ENCODE measurements at places on chromosomes 12 and 14.

- DNase-seq: no peak
These were observed 100.5 kb downstream of the PPM1H start for GRCh38 chr12:62834406-62834805.

DNA sequence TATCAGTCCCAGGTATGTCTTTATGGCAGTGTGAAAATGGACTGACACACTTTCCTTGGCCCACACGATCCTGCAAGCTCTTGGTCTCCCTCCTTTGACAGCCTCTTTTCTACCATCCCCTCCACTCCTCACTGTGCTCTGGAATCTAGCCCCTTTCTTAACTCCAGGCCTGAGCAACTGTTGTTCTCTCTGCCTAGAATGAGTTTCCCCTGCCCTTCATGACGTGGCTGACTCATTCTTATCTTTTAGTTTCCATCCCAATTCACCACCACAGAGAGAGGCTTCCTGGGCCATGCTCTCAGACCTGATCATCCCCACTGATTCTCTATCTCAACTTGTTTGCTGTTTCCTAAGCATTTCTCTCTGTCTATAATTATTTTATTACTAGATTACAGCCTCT is 157.4 kb upstream of the HMGA2 start:
- no peak for DNase-seq

GRCh38 chr12:1429980-1430379 is 164.4 kb downstream of the FBXL14 start:
- DNase-seq: peak; percentile 55

DNA sequence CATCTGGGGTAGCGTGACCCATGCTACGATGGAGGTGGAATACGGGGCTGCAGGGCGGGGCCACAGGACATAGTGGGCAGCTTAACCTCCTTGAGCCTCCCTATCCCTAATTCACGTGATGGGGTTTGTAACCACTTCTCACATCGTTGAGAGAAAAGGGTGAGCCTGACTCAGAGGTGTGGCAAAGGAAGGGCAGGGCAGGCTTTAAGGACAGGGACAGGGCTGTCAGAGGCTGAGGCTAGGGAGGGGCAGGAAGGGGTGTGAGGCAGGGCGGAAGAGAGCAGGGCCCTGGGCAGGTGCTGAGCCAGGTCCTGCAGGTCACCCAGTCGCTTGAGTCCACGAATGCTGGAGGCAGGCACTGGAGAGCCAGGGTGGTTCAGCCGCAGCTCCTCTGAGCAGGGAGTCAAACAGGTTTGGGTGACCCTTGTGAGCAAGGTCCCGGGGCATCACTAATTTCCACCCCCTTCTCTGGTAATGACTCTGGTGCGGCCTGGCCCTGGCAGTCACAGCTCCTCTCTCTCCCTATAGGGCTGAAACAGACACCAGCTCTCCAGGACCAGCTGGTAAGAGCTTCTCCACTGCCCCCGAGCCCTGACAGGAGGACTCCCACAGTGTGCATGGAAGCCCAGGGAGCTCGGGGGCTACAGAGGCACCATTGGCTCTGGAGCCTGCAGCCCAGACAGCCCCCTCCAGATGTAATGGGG is 7.5 kb upstream of the AQP2 start:
- no peak for DNase-seq

DNA sequence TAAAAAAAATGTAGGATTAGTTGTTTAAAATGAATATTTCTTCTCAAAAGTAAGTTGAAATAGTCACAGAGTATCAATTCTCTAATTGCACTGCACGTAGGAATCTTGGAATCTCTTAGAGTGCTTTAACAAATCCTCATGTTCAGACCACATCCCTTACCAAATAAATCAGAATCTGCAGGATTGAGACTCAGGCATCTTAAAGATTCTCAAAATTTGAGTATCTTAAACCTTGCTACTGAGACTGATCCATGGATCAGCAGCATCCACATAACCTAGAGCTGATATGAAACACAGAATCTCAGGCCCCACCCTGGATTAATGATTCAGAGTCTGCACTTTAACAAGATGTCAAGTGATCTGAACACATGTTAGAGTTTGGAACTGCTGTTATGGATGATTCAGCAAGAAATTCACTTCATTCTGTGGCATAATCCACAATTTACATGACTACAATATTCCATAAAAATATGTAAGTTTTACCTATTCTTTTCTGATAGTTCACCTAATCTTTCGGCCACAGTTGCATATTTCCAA is 58.7 kb downstream of the ADAMTS20 start:
- no peak for DNase-seq

- no peak for DNase-seq
These were observed 72.0 kb upstream of the DBX2 start for GRCh38 chr12:45122768-45123380.

DNA sequence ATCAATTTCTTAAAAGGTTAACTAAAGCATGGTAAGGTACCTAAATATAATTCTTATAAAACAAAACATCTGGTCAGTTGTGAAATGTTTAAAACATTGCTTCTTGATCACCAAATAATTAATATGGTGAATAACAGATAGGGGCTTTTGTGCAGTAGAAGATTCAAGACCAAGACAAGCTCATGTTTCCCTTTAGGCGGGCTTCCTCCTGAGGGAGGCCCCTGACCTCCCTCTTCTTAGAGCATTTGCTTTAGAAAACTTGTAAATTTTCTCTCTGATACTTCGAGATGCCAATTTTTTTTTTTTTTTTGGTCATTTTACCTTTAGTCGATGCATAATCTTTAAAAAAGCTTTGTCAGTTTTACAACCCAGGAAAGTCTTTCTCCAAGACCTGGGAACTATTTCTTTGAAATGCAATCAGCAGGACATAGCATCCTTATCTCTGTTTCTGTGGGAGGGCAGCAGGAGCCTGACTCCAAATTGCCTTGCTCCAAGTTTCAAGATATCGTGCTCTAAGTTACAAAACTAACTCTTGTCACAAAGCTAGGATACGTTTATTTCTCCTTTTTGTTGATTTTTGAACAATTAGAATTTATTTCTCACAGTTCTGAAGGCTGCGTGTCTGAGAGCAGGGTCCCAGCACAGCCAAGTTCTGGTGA is 66.6 kb upstream of the BICD1 start:
- DNase-seq: no peak

GRCh38 chr12:98674841-98675240 is 29.8 kb downstream of the APAF1 start:
- DNase-seq: peak; percentile 57

GRCh38 chr12:59632408-59632807 is 36.6 kb downstream of the SLC16A7 start:
- no peak for DNase-seq

DNA sequence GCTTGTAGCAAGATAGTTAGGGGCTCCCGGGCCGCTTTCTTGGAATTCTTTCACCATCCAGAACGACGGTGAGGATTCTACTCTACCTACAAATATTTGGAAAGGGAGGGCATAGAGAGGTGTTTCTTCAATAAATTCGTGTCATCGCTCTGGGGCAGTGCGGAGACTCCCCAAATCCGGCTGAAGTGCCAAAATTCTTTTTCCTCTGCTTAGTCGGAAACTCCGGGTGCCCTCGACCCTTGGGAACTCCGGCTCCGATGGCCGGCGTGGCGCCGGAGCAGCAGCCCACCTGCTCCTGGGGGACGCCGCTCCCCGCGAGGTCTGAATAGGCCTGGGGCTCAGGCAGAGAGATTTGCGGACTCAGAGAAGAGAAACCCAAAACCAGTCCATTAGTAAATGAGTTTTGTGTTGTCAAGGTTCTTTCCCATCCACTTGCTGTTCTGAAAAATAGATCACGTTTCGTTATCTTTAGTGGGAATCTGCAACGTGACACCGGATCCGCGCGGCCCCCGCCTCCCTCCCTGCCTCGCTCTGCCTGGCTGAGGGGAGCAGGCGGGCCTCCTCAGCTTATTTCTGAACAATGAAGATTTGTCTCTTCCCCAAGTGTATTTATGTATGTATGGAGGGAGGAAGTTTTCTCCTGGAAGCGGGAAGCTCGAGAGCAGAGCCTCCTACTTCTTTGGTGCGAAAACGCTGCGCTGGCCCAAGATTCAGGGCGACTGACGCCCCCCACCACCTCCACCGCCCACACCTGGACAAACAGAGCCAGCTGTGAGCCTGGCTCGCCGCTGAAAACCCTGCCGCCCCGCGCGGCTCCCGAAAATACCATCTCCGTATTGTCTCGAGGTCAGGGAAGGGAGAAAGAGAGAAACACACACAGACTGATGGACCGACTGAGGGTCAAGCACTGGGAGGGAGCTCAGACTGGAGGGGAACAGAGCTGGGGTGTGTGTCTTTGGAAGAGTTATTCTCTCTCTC is 3.7 kb upstream of the SIX1 start:
- DNase-seq: no peak

DNA sequence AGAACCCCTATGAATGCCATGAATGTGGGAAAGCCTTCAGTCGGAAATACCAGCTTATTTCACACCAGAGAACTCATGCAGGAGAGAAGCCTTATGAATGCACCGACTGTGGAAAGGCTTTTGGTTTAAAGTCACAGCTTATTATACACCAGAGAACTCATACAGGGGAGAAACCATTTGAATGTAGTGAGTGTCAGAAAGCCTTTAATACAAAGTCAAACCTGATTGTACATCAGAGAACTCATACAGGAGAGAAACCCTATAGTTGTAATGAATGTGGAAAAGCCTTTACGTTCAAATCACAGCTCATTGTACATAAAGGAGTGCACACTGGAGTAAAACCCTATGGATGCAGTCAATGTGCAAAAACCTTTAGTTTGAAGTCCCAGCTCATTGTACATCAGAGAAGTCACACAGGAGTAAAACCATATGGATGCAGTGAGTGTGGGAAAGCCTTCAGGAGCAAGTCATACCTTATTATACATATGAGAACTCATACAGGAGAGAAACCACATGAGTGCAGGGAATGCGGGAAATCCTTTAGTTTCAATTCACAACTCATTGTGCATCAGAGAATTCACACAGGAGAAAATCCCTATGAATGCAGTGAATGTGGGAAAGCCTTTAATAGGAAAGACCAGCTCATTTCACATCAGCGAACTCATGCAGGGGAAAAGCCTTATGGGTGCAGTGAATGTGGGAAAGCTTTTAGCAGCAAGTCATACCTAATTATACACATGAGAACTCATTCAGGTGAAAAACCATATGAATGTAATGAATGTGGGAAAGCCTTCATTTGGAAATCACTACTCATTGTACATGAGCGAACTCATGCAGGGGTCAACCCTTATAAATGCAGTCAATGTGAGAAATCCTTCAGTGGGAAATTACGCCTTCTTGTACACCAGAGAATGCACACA is 22.3 kb downstream of the ZNF268 start:
- no peak for DNase-seq

- DNase-seq: no peak
These were observed 8.5 kb downstream of the SLC38A1 start for GRCh38 chr12:46260124-46260912.

DNA sequence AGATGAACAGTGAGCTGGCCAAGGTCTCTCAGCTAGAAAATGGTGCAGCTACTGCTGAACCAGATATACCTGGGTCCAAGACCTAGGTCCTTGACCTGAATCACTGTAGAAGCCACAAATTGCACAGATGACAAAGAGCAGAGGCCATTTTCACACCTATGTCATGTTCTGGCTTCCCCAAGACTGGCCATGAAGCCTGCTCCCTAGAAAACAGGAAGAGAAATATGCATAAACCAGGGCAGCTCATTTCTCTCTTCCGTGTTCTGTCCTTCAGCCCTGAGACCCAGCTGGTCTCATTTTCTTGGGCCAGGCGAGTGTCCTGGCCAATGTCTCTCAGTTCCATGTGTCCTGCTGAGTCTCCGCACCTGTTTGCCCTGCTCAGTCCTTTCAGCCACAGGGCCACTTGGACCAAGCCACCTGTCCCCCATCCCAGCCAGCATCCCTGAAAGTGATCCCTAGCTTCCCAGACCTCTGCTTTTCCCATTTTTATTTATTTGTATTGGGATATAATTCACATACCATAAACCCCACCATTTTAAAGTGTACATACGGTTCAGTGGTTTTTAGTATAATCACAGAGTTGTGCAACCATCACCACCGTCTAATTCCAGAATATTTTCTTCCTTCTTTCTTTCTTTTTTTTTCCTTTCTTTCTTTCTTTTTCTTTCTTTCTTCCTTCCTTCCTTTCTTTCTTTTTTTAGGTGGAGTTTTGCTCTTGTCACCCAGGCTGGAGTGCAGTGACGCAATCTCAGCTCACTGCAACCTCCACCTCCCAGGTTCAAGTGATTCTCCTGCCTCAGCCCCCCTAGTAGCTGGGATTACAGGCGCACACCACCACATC is 27.0 kb downstream of the P2RX7 start:
- peak; percentile 28 for DNase-seq

DNA sequence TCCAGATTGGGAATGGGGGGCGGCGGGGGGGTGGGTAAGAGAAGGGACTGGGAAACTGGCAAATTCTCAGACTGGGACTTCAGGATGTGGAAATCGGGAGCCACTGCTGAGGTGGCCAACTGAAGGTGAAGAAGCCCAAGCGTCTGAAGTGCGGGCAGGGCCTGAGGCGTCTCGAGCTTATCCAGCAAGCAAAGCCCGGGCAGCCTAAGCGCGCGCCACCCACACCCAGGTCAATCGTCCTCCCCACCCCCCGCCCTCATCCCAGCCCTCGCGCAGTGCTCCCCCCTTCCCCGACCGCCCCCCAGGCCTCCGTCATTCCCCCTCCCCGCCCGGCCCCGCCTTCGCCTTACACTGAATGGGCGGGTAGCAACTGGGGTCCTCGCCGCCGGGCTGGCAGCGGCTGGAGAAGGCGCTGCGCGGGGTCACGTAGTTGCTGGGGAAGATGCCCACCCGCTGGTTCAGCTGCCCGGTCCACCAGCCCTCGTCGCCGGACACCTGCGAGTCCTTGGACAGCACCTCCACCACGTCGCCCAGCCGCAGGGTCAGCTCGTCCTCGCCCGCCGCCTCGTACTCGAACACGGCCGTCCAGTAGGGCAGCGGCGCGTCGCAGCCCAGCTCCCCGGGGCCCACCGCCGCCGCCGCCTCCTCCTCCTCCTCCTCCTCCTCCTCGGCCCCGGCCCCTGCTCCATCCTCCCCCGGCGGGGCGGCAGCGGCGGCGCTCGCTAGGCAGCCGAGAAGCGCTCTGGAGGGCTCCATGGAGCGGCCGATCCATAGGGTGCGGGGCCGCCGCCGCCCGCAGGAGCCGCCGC is 693 bp downstream of the MAP3K9 start:
- DNase-seq: no peak

- DNase-seq: peak; percentile 33
These were observed 311.9 kb downstream of the DUSP6 start for GRCh38 chr12:89040146-89040964.

DNA sequence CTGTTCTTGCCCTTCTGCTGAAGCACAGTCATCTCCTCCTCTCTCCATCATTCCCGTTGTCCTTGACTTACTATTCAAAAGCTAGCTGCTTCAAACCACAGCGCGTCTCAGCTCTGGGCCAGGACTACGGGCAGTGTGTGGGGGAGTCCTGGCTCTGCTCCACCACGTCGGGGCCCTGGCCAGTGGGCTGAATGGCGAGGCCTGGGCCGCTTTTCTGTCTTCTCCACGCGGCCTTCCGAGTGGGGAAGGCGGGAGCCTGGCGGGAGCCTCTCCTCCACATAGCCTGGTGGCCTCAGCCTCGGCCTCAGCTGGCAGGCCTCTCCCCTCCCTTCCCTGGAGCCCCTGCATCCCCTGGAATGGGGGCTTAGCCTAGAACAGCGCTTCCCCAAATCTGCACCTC is 16.5 kb downstream of the ANKRD9 start:
- no peak for DNase-seq

Data from inflammatory macrophage treated with lipopolysaccharide for 1 hour (primary cell).